ENCODE measurements at places on chromosomes 7 and 10. TPM values are rescaled to one million over a fixed set of nuclear protein-coding genes. Genes with fewer than 3 reads are reported as not detected.

The CNPY4 gene
- total RNA-seq: 79.6 TPM

The DLX5 gene
- not detected for total RNA-seq

The LRRN3 gene
- 52.3 TPM for total RNA-seq

The PAXIP1 gene
- 12.6 TPM for total RNA-seq

The ASIC3 gene
- total RNA-seq: 12.7 TPM

The CDHR1 gene
- 1.1 TPM for total RNA-seq

The RGS10 gene
- total RNA-seq: 156 TPM

The SEC23IP gene
- 37.9 TPM for total RNA-seq

The NKX6-2 gene
- total RNA-seq: not detected

The VAX1 gene
- total RNA-seq: not detected

The SLC18A3 gene
- total RNA-seq: not detected

The AQP1 gene
- total RNA-seq: 0.19 TPM

The FAM24B gene
- total RNA-seq: 12.7 TPM

The RNLS gene
- total RNA-seq: 1.8 TPM

The SPAM1 gene
- not detected for total RNA-seq

The IGFBP3 gene
- total RNA-seq: 20.5 TPM

The ENTPD1 gene
- total RNA-seq: 1.7 TPM

The COPS6 gene
- 67.1 TPM for total RNA-seq

The PILRA gene
- 3.7 TPM for total RNA-seq

The DNAAF5 gene
- 12.8 TPM for total RNA-seq

The ANKRD7 gene
- not detected for total RNA-seq

The UPK3BL2 gene
- 86.5 TPM for total RNA-seq

The CELF2 gene
- 225 TPM for total RNA-seq

The INPP5A gene
- 22.2 TPM for total RNA-seq

The GIMAP5 gene
- total RNA-seq: 82.8 TPM

The OR2F1 gene
- total RNA-seq: not detected

The LRRC4 gene
- 0.07 TPM for total RNA-seq

The MUC3A gene
- total RNA-seq: not detected

The CLCN1 gene
- not detected for total RNA-seq

The CPA5 gene
- total RNA-seq: not detected

The IPMK gene
- 4.2 TPM for total RNA-seq

The TAS2R41 gene
- 0.28 TPM for total RNA-seq

The PHKG1 gene
- 2.6 TPM for total RNA-seq

The CPA4 gene
- not detected for total RNA-seq

The FAM25G gene
- not detected for total RNA-seq

The NPSR1 gene
- not detected for total RNA-seq

The C10orf62 gene
- not detected for total RNA-seq

The PLAC9 gene
- not detected for total RNA-seq

The EPHB6 gene
- total RNA-seq: 37.2 TPM

The MINDY4 gene
- total RNA-seq: 1.7 TPM

The CACNB2 gene
- total RNA-seq: not detected

The CPEB3 gene
- total RNA-seq: 2.7 TPM

The AKR1C2 gene
- total RNA-seq: 0.15 TPM

The MCM10 gene
- 0.79 TPM for total RNA-seq

The NPFFR1 gene
- total RNA-seq: not detected

The UTF1 gene
- total RNA-seq: not detected

The OAT gene
- total RNA-seq: 39.6 TPM

The RNF133 gene
- total RNA-seq: not detected

The NPY gene
- total RNA-seq: not detected

The GIMAP8 gene
- 54.6 TPM for total RNA-seq

The ST8SIA6 gene
- 0.95 TPM for total RNA-seq

The CD36 gene
- 0.70 TPM for total RNA-seq

The HEPACAM2 gene
- not detected for total RNA-seq

The HYAL4 gene
- total RNA-seq: not detected

The ITPRID1 gene
- total RNA-seq: not detected

The OPALIN gene
- not detected for total RNA-seq

The AGK gene
- 39.7 TPM for total RNA-seq

The FAM131B gene
- 3.0 TPM for total RNA-seq
